ENCODE measurements at places on chromosomes 12 and 14. TPM values are rescaled to one million over a fixed set of nuclear protein-coding genes. Genes with fewer than 3 reads are reported as not detected.

The TAS2R7 gene
- not detected for total RNA-seq

The COX8C gene
- not detected for total RNA-seq

The CYP27B1 gene
- total RNA-seq = 1.8 TPM

The BATF gene
- total RNA-seq = not detected

The OAS1 gene
- 56.9 TPM for total RNA-seq

The METAP2 gene
- 124 TPM for total RNA-seq

The HOXC12 gene
- total RNA-seq = not detected

The CDCA3 gene
- 80.4 TPM for total RNA-seq

The EID3 gene
- total RNA-seq = 8.0 TPM

The CDH24 gene
- 5.2 TPM for total RNA-seq

The TTC5 gene
- total RNA-seq = 19.5 TPM

The SLCO1C1 gene
- not detected for total RNA-seq

The STAB2 gene
- total RNA-seq = not detected

The HCAR3 gene
- 0.22 TPM for total RNA-seq

The CEBPE gene
- total RNA-seq = not detected

The SLC7A7 gene
- 15.3 TPM for total RNA-seq

The IFI27 gene
- total RNA-seq = 1.5 TPM

The MOK gene
- 25.3 TPM for total RNA-seq

The SPRYD4 gene
- total RNA-seq = 2.0 TPM

The TAS2R42 gene
- not detected for total RNA-seq

The DACT1 gene
- total RNA-seq = 0.50 TPM

The PRB2 gene
- total RNA-seq = not detected

The C2CD5 gene
- total RNA-seq = 15.5 TPM

The BEGAIN gene
- 7.2 TPM for total RNA-seq

The CMA1 gene
- not detected for total RNA-seq

The CMKLR1 gene
- not detected for total RNA-seq

The GPRC5D gene
- not detected for total RNA-seq

The AKAP5 gene
- 0.40 TPM for total RNA-seq

The WNT1 gene
- not detected for total RNA-seq

The SPIC gene
- total RNA-seq = not detected

The PTPRO gene
- total RNA-seq = 0.06 TPM
